Activated CD4-positive, alpha-beta memory T cell treated with anti-CD3 and anti-CD28 coated beads for 36 hours (primary cell): ENCODE measurements at places on chromosomes 12 and 14. TPM values are rescaled to one million over a fixed set of nuclear protein-coding genes. Genes with fewer than 3 reads are reported as not detected.

- no peaks in the 10 kb centered on the region for H3K36me3 ChIP-seq
- peaks cover 36% of the 10 kb centered on the region for H3K4me1 ChIP-seq
- H3K27ac ChIP-seq = no peak overlapping the region
These were observed 19.0 kb upstream of the HNF1A start for GRCh38 chr12:120959111-120959878.

DNA sequence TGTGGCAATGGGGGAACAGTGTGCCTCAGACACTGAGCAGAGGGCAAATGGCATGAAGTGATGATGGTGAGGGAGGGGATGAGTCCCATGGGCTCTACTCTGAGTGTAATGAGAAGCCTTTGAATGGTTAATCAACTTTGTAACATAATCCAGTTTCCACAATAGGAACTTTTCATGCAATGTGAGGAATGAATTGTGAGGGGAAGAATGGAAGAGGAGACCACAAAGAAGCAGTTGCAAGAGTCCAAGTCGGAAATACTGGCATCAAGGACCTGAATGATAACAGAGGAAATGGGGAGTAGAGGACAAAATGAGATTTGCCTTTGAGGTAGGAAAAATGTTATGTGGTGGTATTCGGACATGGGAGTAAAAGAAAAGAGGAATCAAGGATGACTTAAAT is 476.9 kb upstream of the PRICKLE1 start:
- no peaks in the 10 kb centered on the region for H3K27me3 ChIP-seq
- no peak for DNase-seq
- H3K4me3 ChIP-seq = no peak overlapping the region
- no peaks in the 10 kb centered on the region for H3K4me1 ChIP-seq
- no peaks in the 10 kb centered on the region for H3K36me3 ChIP-seq
- no peak overlapping the region for H3K27ac ChIP-seq

The PLEKHH1 gene
- 1.7 TPM for total RNA-seq

- H3K27me3 ChIP-seq = no peaks in the 10 kb centered on the region
- H3K36me3 ChIP-seq = no peaks in the 10 kb centered on the region
- H3K4me3 ChIP-seq = no peak overlapping the region
- no peak for DNase-seq
- no peaks in the 10 kb centered on the region for H3K4me1 ChIP-seq
These were observed 73.7 kb downstream of the TMTC2 start for GRCh38 chr12:82760423-82760822.

DNA sequence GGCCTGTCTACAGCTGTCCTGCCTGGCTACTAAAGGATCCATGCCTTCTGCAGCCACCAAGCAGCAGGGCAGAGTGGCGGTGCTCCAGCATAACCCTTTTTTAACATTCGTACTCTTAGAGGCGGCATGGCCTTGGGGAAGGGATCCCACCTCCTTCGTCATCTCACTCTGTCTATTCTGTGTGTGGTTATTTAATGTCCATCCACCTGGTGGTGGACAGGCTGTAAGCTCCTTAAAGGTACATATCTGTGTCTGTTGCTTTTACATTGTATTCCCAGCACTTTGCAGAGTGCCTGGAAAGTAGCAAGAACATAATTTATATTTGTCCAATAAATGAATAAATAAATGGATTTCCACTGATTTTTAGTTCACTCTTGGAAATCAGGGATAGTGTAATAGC is 15.7 kb upstream of the ACOT1 start:
- H3K36me3 ChIP-seq = no peaks in the 10 kb centered on the region
- no peak overlapping the region for H3K4me3 ChIP-seq
- H3K4me1 ChIP-seq = no peaks in the 10 kb centered on the region

- no peak overlapping the region for H3K4me3 ChIP-seq
- H3K4me1 ChIP-seq = peaks cover 17% of the 10 kb centered on the region
- peaks cover 4% of the 10 kb centered on the region for H3K27me3 ChIP-seq
- H3K36me3 ChIP-seq = no peaks in the 10 kb centered on the region
These were observed 29.9 kb downstream of the PPFIBP1 start for GRCh38 chr12:27553941-27554340.

DNA sequence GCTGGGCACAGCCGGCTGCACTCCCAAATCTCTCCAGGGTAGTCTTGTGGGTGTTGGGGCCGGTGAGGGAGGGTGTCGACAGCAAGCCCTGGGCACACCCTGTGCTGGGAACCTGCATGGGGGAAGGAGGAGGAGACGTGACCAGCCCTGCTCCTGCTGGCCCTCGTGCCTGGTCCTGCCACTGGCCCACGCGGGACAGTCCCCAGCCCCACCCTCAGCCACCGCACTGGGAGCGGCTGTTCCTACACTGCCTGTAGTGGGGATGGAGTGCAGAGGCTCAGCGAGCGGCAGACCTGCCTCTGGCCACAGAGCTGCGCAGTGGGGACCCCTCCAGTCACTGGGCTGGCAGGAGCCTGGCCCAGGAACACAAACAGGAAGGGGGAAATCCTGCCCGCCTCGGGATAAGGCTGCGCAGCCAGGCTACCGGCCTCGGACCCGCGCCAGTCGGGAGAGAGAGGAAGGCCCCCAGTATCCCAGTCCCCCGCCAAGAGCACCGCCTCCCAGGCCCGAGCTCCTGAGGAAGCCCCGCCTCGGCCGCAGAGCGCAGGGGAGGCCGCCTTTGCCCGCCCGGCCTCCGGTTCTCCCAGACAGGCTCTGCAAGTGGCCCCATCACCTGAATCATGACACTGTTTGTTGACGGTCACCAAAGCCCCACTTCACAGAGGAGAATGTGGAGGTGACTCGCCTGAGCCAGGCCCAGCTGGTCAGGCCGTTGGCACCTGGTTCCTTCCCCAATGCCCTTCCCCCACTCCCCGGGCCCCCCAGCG is 10.6 kb downstream of the AHNAK2 start:
- no peaks in the 10 kb centered on the region for H3K36me3 ChIP-seq
- H3K4me1 ChIP-seq = no peaks in the 10 kb centered on the region
- H3K27me3 ChIP-seq = peaks cover 7% of the 10 kb centered on the region
- no peak overlapping the region for H3K4me3 ChIP-seq

- DNase-seq = no peak
- H3K36me3 ChIP-seq = peaks cover 8% of the 10 kb centered on the region
- no peaks in the 10 kb centered on the region for H3K27me3 ChIP-seq
- H3K4me3 ChIP-seq = no peak overlapping the region
- H3K4me1 ChIP-seq = no peaks in the 10 kb centered on the region
These were observed 370.2 kb downstream of the TMEM117 start for GRCh38 chr12:44206045-44206444.

The KLHDC1 gene
- total RNA-seq = 1.9 TPM

The KLHL33 gene
- total RNA-seq = 0.12 TPM

- H3K4me3 ChIP-seq = no peak overlapping the region
- H3K36me3 ChIP-seq = no peaks in the 10 kb centered on the region
- no peak for DNase-seq
- no peaks in the 10 kb centered on the region for H3K27me3 ChIP-seq
These were observed 20.9 kb downstream of the FOS start for GRCh38 chr14:75299576-75299975.

- DNase-seq = peak; percentile 38
- H3K4me1 ChIP-seq = peaks cover 19% of the 10 kb centered on the region
- H3K4me3 ChIP-seq = peak overlapping the region; percentile 89
- peak overlapping the region; percentile 94 for H3K27ac ChIP-seq
- H3K36me3 ChIP-seq = peaks cover 19% of the 10 kb centered on the region
These were observed 923 bp downstream of the STAT2 start for GRCh38 chr12:56358836-56359532.

The GLI1 gene
- total RNA-seq = 0.07 TPM

The POU6F1 gene
- 12.4 TPM for total RNA-seq

- H3K4me1 ChIP-seq = peaks cover 53% of the 10 kb centered on the region
- peaks cover 2% of the 10 kb centered on the region for H3K27me3 ChIP-seq
- peak overlapping the region; percentile 85 for H3K4me3 ChIP-seq
- H3K36me3 ChIP-seq = peaks cover 70% of the 10 kb centered on the region
- DNase-seq = peak; percentile 96
These were observed 21.4 kb upstream of the CLEC2D start for GRCh38 chr12:9647825-9648700.

The CALM1 gene
- total RNA-seq = 733 TPM

DNA sequence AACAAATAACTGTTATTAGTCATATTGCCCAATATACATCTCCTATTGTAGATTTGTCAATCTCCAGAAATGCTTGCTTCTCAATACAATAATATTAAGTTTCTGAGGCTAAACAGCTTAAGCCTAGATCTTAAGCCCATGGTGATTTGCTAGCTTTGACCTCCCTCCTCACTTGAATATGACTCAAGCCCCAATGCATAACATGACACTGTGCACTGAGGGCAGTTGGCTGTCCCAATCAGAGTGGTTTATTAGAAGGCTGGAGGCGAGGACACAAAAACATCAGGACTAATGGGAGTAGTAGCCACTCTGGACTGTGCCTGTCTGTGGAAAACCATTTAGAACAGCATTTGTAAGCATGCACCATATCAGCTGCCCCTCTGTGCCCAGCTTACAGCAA is 81.1 kb upstream of the GTF2A1 start:
- no peak for DNase-seq
- no peaks in the 10 kb centered on the region for H3K36me3 ChIP-seq
- peaks cover 10% of the 10 kb centered on the region for H3K4me1 ChIP-seq
- H3K4me3 ChIP-seq = no peak overlapping the region
- no peaks in the 10 kb centered on the region for H3K27me3 ChIP-seq
- H3K27ac ChIP-seq = no peak overlapping the region

The RBM23 gene
- 55.0 TPM for total RNA-seq

The SLC17A8 gene
- not detected for total RNA-seq

- no peaks in the 10 kb centered on the region for H3K27me3 ChIP-seq
- no peak for DNase-seq
- H3K27ac ChIP-seq = no peak overlapping the region
- peaks cover 62% of the 10 kb centered on the region for H3K36me3 ChIP-seq
- H3K4me3 ChIP-seq = no peak overlapping the region
These were observed 5.0 kb downstream of the STAT6 start for GRCh38 chr12:57106021-57106708.

GRCh38 chr14:100618318-100618693 is 31.1 kb upstream of the BEGAIN start:
- no peaks in the 10 kb centered on the region for H3K27me3 ChIP-seq
- no peak overlapping the region for H3K27ac ChIP-seq
- no peak for DNase-seq
- no peak overlapping the region for H3K4me3 ChIP-seq

- DNase-seq = no peak
- H3K4me1 ChIP-seq = peaks cover 50% of the 10 kb centered on the region
- peaks cover 15% of the 10 kb centered on the region for H3K36me3 ChIP-seq
- H3K4me3 ChIP-seq = no peak overlapping the region
These were observed 10.0 kb downstream of the FBXO33 start for GRCh38 chr14:39422243-39422642.

DNA sequence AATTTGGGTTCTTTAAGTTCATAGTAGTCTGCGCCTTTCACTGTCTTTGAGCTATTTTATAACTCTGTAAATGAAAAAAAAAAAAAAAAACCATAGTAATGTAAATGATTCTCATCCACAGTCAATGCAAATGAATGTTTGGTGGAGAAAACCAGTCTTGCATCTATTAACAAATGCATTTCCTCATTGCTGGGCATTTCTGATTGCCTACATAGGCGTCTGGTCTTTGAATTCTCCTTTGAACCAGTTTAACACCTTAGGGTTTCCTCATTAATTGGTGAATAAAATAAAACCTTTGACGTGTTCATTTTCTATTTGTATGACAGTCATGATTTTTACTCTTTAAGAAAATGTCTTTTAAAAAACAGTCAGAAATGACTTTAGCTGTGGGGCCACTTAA is 114.8 kb downstream of the C12orf75 start:
- H3K36me3 ChIP-seq = no peaks in the 10 kb centered on the region
- no peak overlapping the region for H3K4me3 ChIP-seq
- DNase-seq = no peak
- H3K27me3 ChIP-seq = peaks cover 20% of the 10 kb centered on the region

- DNase-seq = no peak
- H3K4me3 ChIP-seq = no peak overlapping the region
- H3K36me3 ChIP-seq = no peaks in the 10 kb centered on the region
- peaks cover 4% of the 10 kb centered on the region for H3K27me3 ChIP-seq
- H3K4me1 ChIP-seq = no peaks in the 10 kb centered on the region
These were observed 8.8 kb upstream of the PLEKHG6 start for GRCh38 chr12:6301721-6302120.

GRCh38 chr12:46547421-46548354 is 175.1 kb upstream of the SLC38A2 start:
- DNase-seq = no peak
- no peak overlapping the region for H3K4me3 ChIP-seq
- peaks cover 55% of the 10 kb centered on the region for H3K4me1 ChIP-seq
- H3K27ac ChIP-seq = peak overlapping the region; percentile 51
- H3K36me3 ChIP-seq = peaks cover 4% of the 10 kb centered on the region
- H3K27me3 ChIP-seq = no peaks in the 10 kb centered on the region

GRCh38 chr14:55946231-55946630 is 172.0 kb upstream of the PELI2 start:
- no peaks in the 10 kb centered on the region for H3K36me3 ChIP-seq
- no peaks in the 10 kb centered on the region for H3K4me1 ChIP-seq
- no peak for DNase-seq
- H3K27me3 ChIP-seq = peaks cover 3% of the 10 kb centered on the region

The ZFYVE21 gene
- 14.9 TPM for total RNA-seq

DNA sequence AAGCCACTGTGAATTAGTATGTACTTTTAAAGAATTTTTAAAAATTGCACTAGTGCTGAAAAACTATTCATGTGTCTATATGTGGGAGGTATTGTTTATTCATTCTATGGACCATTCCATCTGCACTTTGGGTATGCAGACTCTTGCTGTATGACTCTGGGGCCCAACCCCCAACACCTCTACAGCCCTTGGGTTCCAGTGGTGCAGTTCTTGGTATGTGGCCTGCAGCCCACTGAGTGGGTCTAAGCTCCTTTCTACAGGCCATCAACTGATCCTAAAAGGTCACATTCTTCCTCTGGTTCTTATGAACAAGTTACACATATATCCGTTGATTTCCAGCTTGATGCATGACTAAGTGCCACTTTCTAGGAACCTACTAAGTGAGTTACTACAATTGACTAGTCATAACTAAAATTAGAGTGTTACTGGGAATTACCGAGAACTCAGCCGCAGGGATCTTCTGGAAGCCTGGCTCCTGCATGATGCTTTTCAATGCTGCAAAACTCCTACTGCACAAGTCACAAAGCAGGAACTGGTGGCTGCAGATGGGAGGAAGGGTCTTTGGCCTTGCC is 62.4 kb upstream of the MED13L start:
- H3K4me3 ChIP-seq = no peak overlapping the region
- DNase-seq = no peak
- no peak overlapping the region for H3K27ac ChIP-seq
- H3K4me1 ChIP-seq = peaks cover 6% of the 10 kb centered on the region

The HELB gene
- 21.8 TPM for total RNA-seq

DNA sequence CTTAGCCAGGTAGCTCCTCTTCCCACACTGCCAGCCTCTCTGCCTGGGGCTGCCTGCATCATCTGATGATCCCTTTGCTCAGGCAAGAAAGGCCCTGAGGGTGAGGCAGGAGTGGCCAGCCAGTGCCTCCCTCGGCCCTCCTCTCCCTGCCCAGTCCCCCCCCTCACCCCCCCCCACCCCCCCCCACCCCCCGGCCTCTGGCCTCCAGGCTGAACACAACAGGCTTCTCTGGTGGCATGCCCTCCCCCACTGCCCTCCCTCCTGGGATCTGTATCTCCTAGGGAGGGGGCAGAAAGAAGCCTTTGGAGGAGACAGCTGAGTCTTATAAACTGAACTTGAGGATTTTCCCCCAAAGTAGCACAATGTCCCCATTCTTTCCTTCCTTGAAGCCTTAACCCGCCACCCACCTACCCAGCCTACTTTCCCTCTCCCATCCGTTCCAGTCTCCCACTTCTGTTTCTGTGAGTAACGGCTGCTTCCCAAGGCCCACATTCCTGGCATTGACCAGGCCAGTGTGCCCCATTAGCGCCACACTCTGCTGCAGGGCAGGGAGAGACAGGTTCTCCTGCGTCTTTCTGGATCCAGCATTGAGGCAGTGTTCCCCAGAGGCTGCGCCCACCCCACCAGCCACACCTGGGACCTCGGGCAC is 82.1 kb downstream of the B4GALNT3 start:
- H3K36me3 ChIP-seq = no peaks in the 10 kb centered on the region
- peaks cover 22% of the 10 kb centered on the region for H3K4me1 ChIP-seq
- peaks cover 8% of the 10 kb centered on the region for H3K27me3 ChIP-seq
- no peak for DNase-seq
